CD4-positive, alpha-beta T cell treated with Interferon alpha-2 for 1 hour (primary cell): ENCODE measurements at places on chromosomes 6 and 20.
A peak's percentile ranks its signal among the peaks of the same experiment; 100 is the strongest.

DNA sequence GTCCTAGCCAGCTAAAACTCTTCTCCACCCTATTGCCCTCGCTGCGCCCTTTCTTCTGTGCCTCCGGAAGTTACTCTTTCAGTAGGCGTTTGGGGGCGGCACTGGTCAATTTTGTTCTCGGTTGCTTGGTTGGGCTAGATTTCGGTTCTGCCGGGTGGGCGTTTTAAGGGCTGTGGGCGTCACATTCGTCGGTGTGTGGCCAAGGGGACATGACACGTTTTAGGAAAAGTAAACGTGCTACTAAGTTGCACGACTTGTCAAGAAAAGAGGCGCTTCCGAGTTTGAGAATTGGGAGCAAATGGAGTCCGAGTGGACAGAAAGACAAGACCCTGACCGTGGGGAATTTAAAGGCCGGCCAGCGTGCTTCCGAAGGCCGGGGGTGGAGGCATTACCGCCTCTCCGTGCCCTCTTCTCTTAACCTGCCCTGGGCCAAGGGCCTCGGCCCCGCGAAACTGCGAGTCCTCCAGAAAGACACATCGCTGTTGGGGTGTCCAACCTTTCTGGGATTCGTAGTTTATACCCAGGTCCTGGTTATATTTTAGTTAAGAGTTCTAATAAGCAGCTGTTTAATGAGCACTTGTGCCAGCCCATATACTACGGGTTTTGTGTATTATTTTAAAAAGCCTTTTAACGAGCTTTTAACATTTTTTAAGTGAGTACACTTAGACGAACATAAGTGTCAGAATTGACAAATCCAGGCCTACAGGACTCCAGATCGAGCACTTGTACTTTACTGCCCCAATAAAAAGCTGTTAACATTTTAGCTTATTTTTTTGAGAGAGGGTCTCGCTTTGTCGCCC is 664 bp upstream of the BAG6 start:
- DNase-seq: no peak

- no peak for DNase-seq
These were observed 1.7 kb upstream of the C20orf203 start for GRCh38 chr20:32675223-32675975.

DNA sequence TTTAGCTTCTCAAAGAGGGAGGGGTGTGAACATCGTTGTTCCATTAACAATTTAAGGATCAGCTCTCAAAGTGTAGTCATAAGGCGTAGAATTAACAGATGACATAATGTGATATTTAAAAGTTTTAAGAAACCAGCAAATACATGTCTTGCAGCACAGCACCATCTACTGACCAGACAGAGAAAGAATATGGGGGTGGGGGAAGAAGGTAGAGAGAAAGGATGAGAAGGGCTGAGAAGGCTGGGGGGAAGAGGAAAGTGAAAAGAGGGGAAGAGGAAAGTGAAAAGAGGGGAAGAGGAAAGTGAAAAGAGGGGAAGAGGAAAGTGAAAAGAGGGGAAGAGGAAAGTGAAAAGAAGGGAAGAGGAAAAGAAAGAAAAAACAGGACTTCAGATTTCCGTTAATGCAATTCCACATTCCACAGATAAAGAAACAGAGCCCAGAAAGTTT is 80.9 kb downstream of the HAO1 start:
- no peak for DNase-seq

DNA sequence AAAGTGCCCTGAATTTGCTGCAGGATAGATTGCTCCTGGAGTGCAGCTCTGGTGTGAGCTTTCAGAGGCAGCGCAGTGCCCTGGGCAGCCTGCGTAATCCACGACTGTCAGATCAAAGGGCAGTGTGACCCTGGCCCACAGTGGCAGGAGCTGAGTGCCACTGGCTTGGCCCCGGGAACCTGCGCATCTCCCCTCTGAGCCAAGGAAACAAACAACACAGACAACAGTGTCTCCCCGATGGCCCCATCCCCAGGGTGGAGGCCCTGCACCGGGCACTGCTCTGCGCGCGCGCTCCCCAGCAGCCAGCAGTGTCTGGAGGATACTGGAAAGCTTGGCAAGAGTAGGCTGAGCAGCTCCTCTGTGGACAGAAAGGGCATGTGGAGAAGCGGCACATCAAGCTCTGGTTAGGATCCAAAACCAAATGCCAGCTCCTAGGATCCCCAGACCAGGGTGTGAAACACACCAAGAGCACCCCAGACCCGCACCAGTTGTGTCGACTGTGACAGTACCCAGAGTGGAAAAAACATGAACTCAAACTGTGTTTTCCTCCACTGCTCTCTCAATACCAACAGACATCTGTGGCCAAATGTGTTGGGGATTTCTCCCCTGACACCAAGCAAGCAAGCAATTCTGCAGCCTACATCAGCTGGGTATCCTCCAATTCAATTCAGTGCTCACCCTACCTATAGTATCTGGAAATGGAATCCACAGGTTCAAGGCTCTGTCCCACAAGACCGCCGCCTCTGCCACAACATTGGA is 26.7 kb downstream of the RBCK1 start:
- no peak for DNase-seq

GRCh38 chr6:108650781-108651180 is 90.1 kb downstream of the FOXO3 start:
- DNase-seq: no peak

DNA sequence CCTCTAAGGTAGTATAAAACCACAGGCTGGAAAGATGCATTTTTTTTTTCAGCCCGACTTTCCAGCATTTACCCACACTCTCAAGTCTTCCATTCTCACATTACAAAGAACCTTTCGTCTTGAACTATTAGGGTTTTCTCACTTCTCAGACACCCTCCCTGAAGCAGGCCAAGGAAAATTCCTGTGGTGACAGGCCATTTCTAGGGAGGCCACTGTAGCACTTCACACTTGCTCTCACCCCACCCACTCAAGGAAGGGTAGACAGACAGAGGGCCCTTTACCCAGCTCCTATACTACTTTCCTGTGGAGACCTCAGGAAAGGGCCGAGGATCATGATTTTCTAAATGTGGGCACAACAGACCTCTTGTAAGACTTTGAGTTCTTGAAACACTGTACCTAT is 27.7 kb downstream of the KCNS1 start:
- DNase-seq: no peak

DNA sequence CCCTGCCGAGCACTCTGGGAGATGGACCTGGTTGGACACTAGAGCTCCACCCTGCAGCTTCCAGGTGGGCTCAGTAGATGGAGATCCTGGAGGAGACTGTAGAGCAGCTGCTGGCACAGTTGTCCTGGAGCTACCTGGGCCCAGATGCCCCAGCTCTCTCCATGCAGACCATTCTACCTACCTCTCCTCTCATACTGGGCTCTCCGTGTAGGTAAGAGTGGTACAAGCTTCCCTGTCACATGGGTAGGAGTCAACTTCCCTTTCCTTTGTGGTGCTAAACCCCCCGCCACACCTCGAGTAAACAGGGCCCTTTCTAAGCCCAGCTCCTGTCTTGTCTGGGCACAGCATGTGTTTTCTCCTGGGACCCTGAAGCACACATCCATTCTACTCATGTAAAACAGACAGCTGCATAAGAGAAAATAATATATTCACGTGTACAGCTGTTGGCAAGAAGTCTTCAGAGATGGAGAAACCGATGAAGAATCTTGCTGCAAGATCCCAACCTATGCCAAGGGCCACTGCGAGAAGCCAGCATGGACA is 108.1 kb upstream of the DUSP22 start:
- no peak for DNase-seq

GRCh38 chr6:56359201-56359899 is 112.0 kb upstream of the COL21A1 start:
- peak; percentile 63 for DNase-seq

- DNase-seq: no peak
These were observed 60.6 kb upstream of the IL20RA start for GRCh38 chr6:137105375-137105774.

DNA sequence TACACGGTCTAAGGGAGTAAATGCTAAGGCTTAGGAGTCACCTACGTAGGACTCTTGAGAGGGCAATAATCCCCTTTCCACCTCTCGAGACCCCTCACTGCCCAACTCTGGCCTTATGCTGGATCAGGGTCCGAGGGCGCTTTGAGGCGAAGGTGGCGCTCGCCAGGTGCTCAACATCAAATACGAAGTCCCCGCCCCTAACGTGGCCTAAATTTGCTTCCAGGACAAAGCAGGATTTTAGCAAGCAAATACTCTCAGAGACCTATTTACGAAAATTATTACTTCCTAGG is 406 bp upstream of the TRIM26 start:
- DNase-seq: no peak

DNA sequence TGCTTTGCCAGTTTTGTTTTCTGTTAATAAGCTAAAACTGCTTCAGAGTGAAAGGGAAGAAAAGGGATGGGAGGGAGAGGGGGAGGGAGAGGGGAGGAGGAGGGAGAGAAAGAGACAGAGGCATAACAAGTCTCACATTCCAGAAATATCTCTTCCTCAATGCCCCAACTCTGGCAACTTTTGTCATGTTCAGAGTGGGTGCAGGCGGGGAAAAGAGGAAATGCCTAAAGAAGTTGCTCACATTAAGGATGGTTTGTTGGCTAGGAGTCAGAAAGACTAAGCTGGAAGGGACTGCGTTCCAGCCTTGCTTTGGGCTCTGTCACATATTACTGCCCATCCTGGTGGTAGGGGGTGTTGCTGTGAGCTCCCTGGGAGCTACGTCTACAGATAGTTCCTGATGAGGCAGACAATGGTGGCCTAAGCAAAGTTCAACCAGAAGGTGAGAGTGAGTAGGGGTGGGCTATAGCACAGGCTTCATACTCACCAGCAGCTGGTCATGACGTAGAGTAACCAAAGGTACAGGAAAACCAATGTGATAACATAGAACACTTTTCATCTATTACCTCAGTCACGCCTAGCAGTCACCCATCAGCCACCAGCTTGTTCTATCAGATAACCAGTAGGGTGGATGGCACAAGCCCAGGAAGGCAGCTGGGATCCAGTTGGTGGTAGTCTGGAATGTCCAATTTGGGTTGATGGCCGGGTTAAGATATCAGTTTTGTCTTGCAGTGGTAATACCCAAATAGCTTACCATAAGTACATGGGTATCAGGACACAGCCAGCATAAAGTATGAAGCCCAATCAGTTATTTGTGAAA is 2.1 kb downstream of the TSPYL4 start:
- no peak for DNase-seq

- no peak for DNase-seq
These were observed 254.7 kb downstream of the SMOC2 start for GRCh38 chr6:168695701-168696100.

GRCh38 chr6:106997392-106998158 is 23.0 kb upstream of the CD24 start:
- peak; percentile 42 for DNase-seq

- DNase-seq: no peak
These were observed 51.9 kb downstream of the TRAM2 start for GRCh38 chr6:52524918-52525317.

DNA sequence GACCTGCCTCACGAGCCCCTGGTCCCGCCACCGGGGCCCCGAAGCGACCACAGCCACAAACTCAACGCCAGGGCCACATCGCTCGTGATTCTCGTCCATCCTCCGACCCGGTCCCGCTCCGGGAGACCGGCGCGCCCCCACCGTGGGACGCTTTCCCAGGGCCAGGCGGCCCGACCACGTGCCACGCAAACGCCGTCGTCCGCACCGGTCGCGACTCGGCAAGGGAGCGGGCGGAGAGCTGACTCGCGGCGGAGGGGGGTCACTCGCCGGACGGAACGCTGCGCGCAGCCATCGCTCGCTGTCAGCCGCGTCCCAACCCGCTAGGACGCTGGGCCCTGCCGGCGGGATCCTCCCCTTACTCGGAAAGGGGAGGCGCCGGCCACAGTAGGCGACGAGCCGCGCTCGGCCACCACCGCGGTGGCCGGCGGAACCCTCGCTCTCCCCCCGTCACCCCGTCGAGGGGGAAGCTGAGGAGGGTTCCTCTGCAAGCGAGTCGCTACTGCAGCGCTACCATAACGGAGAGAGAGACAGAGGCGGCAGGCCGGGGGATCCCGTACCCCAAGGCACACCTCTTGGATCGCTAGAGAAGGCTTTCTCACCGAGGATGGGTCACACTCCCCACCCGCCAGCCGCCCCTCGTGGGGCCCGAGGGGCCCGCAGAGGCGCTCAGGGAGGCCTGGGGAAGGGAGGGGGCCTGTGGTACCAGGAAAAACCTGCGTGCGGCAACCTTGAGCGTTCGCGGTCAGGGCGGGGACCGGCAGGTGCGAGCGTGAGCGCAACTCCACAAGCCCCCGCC is 511.8 kb upstream of the ZNF337 start:
- DNase-seq: peak; percentile 42

- no peak for DNase-seq
These were observed 7.2 kb downstream of the AGPAT4 start for GRCh38 chr6:161266513-161267230.

GRCh38 chr20:34710568-34710839 is 6.4 kb downstream of the TP53INP2 start:
- no peak for DNase-seq

- DNase-seq: no peak
These were observed 26.6 kb upstream of the ELMO2 start for GRCh38 chr20:46433051-46433450.

GRCh38 chr20:56929606-56930005 is 300.5 kb downstream of the TFAP2C start:
- DNase-seq: no peak

DNA sequence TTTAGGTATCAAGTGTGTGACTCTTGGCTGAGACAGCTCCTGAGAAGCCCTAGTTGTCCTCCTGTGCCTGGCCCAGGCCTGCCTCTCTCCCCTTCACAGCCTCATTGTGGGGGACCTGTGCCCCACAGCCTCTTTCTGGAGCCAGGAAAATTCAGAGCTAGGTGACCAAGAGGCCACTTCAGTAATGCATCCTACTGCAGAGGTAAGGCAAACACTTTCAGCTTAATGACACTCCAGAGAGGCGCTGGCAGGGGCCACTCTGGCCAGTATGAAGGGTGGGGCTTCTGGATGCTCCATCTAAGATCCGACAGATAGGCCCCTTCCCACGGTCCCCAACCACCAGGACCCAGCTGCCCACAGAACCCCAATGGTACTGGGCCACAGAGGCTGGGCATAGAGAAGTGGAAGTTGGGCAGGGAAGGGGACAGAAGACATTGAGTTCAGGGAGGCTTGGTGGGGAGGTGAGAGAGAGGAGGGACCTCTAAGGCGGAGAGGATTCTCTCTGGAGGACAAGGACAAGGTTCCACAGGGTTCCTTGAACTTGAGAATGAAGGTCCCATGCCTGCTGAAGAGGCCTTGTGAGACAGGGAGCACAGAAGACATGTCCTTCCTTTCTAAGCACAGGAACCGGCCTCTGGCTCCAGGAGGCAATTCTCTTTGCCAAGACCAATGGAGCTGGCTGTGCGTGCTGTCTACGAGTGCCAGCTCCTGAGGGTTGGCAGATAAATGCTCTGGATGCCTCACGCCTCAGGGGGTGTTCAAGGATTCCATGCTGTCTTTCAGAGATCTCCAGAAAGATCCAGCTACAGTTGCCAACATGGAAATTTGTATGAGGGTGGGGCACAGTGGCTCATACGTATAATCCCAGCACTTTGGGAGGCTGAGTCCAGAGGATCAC is 46.4 kb upstream of the TGM2 start:
- DNase-seq: no peak

- no peak for DNase-seq
These were observed 101.9 kb upstream of the RNF24 start for GRCh38 chr20:4117158-4117740.

GRCh38 chr20:17024513-17025119 is 202.2 kb upstream of the PCSK2 start:
- DNase-seq: no peak

GRCh38 chr20:42955713-42956112 is 234.0 kb downstream of the PTPRT start:
- no peak for DNase-seq

- DNase-seq: peak; percentile 7
These were observed 64.9 kb upstream of the BHLHE23 start for GRCh38 chr20:63071541-63072181.

- no peak for DNase-seq
These were observed 52.9 kb downstream of the FAM83B start for GRCh38 chr6:54899442-54899841.
